ENCODE measurements at places on chromosomes 12 and 14.

- DNase-seq, result no peak
These were observed 21.5 kb downstream of the LLPH start for GRCh38 chr12:66109056-66109455.

DNA sequence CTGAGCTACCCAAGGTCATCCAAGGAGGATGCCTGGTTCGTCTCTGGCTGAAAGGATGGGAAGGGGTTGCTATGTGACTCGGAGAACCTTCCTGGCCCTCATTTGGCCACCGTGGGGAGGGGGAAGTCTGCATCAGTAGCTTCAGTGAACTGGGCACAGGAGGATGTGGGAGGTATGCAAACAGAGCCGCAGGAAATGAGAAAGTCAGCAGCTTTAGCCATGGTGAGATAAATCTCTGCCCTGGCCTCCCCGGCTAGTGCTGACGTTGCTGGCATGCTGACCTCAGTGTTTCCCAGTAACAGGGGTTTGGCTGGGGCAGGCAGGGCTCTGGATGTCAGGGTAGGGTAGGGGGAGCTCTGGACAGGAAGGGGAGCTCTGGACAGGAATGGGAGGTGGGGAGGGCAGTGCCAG lies 2.3 kb upstream of the CEBPE start:
- no peak for DNase-seq

- no peak for DNase-seq
These were observed 14.9 kb downstream of the RFLNA start for GRCh38 chr12:124309744-124310143.

- DNase-seq, result no peak
These were observed 194.8 kb upstream of the DCN start for GRCh38 chr12:91377436-91377835.

DNA sequence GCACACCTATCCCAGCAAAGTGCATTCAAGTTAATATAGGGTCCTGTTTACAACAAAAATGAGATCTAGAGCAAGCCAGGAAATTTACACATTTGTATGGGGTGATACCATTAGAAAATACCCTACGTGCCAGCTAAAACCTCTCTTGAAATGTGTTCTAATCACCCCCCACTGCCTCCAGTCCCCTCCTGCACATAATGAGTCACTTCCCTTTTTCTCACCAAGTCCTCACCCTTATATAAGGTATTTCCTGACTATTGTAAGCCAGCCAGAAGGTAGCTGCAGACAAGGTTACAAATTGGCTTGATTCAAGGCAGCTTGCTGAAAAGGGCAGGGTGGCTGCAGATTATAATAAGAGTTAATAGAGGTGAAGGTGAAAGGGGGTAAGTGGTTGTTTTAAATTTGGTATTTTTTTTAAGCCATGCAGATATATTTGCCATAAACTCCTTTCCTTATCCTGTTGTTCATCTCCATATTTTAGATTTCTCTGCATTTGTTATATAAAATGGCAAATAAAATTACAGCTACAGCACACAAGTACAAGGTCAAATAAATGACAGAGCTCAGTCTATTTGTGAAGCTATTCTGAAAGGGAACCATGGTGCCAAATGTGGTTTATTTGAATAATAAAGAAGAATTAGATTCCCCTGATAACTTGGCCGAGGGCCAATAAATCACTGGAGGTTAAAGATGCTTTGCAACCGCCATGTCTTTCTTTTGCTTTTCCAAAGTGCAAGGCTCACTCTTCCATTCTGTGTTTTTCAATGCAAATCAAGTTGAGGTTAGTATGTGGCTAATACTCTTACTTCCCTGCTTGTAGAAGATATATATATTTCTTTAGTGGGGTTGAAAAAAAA lies 385.9 kb downstream of the EGLN3 start:
- DNase-seq, result no peak

- no peak for DNase-seq
These were observed 31.9 kb upstream of the IFNG-AS1 start for GRCh38 chr12:67957383-67957782.
